ENCODE measurements at places on chromosomes 3 and 15.

DNA sequence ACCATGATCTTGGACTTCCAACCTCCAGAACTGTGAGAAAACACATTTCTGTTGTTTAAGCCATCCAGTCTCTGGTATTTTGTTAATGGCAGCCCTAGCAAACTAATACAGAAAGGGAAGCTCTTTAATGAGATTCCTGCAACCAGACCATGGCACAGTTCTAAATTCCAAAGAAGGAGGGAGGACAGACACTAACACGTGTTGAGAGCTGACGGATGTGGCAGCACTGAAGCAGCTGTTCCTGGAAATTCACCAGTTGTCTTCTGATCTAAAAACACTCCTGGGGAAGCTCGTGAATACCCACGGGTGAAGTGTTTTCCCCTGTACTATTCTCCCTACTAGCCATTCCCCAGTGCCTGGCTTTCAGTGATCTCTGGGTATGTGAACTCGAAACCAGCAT, 56.7 kb downstream of the RPL22L1 start:
- DNase-seq: no peak

DNA sequence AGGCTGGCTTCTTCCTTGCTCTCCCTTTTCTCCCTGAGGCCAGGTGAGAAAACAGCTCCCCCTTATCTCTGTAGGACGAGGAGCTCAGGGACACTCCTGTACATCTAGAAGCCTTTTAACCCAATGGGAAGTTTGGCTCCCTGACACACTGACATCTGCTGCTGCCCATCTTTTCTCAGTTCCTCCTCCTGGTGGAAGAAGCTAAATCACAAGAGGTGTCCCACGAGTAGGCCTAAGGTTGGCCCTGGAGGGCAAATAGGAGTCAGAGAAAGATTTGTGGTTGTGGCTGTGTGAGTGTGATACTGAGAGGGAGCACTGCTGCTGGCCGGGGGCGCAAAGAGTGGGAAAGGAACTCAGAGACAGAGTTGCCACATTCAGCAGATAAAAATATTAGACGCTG, 49.5 kb downstream of the ARHGAP31 start:
- DNase-seq: no peak

- no peak for DNase-seq
These were observed 193.4 kb upstream of the LINGO1 start for GRCh38 chr15:77826006-77826695.

GRCh38 chr15:93063262-93063671, 25.7 kb downstream of the RGMA start:
- no peak for DNase-seq

DNA sequence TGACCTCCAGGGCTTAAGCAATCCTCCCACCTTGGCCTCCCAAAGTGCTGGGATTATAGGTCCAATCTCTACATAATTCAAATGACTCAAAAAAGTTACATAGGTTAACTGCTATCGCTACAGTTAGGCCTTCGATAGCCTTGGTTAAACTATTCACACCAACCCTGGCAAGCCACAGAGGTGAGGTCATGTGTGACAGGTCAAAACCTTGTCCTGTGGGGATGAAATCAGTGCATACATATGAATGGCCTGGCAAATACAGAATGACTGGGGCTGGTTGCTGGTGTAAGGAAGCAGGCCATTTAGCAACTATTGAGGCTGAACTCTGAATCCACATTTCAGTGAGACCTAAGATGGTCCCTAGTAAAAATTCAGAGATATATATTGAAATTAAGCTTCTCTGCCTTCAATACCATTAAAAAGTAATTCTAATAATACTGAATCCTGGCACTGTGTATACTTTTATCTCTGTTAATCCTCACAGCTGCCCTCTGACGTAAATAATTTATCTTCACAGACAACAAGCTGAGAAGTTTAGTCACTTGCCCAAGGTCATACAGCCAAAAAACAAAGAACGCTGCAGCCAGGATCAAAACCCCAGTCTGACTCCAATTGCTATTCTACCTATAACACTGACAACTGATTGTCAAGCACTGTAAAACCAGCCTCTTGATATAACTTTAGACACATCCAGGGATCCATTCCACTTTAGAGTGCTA, 35.3 kb downstream of the MKRN2 start:
- no peak for DNase-seq

- no peak for DNase-seq
These were observed 137.6 kb upstream of the TLE3 start for GRCh38 chr15:70235347-70235746.

DNA sequence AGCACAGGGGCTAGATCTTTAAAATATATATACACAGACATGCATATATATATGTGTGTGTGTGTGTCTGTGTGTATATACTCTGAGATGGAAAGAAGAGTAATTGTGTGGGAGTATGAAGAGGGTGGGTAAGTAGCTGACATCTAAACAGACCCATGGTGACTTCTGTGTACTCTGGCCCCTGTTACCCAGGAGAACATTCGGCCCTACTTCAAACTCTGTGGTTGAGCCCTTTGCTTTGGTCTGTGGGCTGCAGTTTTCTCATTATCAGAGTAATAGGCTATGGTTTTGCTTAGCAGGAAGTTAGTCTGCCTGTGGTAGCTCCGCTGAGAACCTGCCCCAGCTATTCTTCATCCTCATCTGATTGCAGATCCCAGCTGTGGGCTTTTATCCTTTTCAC, 141.4 kb downstream of the RBPMS2 start:
- DNase-seq: no peak

- no peak for DNase-seq
These were observed 678.4 kb upstream of the GRM7 start for GRCh38 chr3:6182476-6182875.

DNA sequence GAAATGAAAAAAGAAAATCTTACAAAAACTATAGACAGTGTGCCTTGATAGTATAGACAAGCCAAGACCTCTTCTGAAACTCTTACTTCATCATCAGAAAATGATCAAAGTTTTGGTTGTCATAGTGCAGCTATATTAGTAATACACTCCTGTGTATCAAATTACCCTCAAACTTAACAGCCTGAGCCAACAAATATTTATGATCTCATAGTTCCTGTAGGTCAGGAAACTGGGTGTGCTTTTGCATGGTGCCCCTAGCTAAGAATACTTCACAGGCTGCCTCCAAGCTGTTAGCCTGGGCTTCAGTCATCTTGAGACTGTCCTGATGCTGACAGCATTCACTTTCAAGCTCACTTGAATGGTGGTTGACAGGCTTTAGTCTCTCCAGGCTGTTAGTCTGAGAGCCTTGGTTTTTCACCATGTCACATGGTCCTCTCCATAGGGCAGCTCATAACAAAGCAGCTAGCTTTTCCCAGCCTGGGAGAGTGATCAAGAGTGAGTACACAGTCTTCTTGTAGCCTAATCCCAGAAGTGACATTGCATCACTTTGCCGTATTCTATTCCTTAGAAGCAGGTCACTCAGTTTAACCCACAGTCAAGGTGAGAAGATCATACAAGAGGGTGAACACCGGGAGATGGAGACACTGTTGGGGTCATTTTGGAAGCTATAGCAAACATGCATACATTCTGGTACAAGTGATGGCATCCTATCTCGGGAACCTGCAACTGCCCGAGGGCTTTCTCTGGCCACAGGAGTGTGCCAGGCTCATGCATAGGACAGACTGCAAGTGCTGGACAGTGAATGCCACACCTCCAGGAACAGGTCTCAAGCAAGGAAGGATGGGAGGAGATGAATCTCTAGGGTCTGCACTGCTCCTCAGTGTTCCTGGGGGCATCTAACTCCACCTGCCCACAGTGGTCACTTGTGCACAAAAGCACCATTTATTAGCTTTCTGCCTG, 173.4 kb upstream of the CADPS start:
- DNase-seq: no peak

DNA sequence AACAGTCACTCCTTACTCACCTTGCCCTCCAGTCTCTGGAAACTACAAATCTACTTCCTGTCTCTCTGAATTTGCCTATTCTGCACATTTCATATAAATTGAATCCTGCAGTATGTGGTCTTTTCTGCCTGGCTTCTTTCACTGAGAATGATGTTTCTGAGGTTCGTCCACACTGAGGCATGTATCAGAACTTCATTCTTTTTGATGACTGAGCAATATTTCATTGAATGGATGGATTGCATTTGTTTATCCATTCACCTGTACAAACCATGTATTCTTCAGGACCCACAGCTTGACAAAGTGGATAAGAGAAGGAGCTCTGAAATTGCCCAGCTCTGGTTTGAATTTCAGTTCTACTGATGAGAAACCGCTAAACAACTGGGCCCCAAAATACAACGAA, 118.9 kb upstream of the ARRDC4 start:
- DNase-seq: no peak

DNA sequence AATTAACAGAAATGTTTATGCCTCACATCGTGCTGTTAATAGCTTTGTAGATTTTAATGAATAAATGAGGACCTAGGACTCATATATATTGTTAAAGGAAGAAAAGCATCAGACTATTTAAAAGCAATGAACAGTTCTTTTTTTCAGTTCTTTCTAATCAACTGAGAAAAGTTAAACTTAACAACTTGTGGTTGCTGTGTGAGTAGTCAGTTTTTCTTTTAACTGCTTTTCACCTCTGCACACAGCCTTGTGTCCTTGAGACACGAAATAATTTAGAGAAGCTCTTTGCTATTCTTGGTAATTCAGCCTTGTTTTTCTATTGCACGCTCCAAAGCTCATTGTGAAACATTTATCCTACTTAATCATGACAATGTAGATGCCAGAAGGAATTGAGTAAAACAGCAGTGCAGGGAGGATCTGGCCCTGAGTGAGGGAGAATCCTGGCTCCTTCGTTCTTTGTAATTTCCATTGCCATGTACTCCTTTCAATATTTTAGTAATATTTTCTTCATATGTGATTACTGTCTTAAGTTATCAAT, 499.0 kb downstream of the PYDC2 start:
- no peak for DNase-seq

DNA sequence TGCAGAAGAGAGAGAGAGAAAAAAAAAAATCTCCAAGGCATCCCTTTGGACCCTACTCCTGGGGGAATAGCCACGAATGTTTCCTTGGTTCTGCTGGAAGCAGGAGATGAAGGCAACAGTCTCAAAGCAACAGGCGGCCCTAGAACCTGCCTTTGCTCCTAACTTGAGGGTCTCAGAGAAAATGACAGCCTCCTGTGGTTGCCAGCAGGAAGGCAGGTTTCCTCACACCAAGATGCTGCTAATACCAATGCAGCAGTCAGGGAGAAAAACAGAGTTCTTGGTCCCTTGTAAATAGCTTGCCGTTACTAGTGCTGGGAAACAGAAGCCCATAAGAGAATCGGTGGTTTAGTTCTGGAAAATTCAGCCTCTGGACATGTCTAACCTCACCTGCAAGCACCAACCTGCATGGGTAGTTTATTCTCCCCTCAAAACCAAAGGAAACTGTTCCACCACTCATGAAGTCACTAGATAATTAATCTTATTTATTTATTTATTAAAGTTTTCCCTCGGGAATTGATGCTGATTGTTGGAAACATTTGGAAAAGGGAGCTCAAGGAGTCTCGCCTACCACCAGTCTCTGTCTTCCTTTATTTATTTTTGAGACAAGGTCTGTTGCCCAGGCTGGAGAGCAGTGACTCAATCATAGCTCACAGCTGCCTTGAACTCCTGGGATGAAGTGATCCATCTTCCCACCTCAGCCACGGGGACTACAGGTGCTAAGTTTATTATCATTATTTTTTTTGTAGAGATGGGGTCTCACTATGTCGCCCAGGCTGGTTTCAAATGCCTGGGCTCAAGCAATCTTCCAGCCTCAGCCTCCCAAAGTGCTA, 883 bp upstream of the FRMD4B start:
- DNase-seq: no peak

GRCh38 chr3:67557848-67558355, 96.5 kb downstream of the SUCLG2 start:
- no peak for DNase-seq

DNA sequence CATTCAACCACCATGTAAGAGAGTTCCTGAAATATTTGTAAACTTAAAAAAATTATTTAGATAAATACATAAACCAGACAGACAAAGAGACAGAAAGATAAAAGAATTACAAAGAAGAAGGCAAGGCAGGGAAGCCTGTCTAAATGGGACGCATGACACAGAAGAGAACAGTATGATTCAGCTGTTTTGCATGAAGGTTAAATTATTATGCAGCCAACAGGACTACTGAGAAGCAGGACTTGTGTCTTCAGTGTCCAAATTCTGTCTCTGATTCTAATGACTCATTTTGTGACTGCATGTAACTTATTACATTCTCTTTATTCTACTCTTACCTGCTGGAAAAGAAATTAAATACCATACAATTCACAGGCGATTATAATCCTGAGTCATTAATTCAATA, 340.4 kb upstream of the KCNMB2 start:
- no peak for DNase-seq

DNA sequence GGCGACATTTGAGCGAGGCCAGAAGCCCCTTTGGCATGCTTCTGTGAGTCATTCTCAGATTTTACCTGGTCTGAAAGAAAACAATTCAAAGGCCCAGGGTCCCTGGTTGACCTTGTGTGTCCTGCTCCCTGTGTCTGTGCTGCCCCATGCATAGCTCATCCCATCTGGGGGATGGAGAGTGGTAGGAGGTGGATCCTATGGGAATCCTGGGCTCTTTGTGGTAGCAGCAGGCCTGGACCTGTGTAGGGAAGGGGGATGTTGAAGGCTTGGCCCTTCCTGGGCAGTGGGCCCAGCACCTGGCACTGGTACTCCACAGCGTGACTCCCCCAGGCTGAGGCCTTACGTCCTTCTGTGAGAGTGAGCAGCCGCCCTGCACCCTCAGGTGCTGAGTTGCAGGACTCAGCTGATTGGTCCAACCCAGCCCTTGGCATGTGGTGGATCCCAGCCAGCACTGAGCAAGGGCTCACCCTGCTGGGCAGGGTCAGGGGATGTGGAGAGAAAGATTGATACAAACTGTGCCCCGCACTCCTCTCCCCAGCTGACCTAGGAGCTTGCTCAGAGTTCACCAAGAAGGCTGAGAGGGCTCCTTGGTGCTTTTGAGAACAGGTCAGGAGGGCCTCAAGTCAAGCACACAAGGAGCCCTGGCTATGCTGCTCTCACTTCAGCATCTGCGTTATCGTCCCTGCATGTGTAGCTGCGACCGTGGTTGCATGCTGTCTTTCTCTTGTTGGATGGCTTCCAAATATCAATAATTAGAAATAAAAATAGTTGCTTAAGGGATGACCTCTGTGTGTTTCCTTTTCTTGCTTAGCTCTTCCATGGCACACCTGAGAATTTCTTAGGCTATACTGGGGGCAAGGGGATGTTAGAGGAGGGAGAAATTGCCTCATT, 21.4 kb upstream of the JMJD7 start:
- no peak for DNase-seq

- no peak for DNase-seq
These were observed 43.2 kb downstream of the ARHGEF3 start for GRCh38 chr3:56758539-56758981.
